ENCODE measurements at places on chromosomes 2 and 18.

DNA sequence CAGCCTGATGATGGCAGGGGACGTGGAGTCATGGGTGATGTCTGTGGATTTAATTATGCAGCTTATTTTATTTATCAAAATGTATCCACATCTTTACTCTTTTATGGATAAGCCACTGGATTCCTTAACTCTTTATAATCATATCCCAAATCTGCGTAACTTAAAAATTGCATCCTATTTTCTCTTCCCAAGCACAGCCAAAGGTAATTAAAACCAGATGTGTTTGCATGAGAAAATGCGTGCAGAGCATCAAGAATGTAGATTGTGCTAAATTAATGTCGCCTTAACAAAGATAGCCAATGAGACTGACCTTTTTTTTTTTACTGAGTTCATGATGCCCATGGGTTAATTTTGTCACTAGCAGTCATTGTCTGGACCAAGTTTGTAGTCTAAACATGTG is 10.0 kb downstream of the SH3RF3 start:
- DNase-seq = no peak

DNA sequence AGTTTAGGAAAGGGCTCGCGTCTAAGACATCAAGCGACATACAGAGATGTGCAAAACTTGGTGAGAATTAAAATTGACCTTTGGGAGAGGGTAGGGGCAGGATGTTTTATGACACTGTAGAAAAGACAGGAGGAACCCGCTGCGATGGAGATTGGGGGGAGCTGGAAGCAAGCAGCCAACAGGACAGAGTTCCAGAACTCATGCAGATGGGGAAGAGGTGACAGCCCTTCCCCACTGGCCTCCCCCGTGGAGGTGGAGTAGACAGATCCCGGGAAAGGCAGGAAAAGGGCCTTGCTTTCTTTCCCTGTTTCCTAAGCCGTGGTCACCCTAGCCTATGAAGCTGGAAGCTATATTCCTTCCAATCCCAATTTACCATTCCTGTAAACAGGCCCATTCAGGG is 39.1 kb downstream of the ANO7 start:
- DNase-seq = no peak

DNA sequence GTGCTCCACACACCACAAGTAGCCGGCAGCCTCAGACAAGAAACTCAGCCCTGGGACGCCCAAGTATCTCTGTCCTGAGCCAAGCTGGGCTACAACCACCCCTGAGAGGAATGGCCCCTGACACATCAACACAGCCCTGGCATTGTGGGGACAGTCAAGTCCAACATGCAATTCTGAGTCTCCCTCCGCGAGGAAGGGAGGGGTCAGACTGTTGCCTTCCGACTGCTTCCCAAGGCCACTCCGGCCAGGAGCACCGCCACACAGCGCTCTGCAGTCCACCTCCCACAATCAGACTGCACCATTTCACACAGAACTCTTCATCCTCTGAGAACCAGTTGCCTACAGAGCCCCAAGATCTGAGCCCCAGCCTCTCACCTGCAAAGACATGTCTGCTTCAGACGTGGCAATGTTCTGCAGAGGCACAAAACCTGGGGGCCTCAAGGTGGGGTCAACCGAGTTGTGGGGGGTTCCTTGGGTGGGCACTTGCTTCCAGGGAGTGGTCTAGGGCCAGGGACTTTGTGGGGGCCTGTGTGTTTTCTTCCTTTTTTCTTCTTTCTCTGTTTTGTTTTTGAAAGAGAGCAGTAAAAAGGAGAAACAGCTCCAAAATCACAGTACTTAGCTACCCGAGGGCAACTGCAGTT is 76.7 kb upstream of the SALL3 start:
- no peak for DNase-seq

DNA sequence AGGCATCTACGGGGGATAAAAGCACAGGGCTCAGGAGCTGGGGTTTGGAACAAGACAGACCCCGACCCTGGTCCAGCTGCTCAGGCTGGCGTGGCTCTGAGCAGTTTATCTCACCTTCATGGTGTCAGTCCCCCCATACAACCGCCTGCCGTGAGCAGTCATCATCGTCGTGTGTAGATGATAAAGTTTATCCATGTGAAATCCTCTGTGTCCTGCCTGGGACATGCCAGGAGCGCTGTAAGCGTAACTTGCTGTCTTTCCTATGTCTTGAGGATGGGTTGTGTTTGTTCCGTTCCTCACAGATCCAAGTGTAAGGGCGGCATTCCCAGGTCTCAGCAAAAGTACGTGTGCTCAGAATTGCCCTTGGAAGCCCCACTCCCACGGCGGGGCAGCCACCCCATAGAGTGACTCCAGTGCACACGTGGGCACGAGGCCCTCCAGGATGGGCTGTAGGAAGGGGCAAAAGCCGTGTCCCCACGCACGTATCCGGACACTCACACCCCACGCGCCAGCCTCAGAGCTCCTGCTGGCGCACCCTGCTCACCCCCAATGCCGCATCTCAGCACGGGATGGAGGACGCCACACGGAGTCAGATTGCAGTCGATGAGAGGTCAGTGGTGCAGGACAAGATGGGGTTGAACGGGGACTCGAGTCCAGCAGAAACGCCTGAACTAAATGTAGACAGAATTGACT is 50.9 kb downstream of the ADI1 start:
- DNase-seq = no peak

GRCh38 chr18:35605686-35606417 is 24.3 kb downstream of the GALNT1 start:
- no peak for DNase-seq

GRCh38 chr2:65370387-65371073 is 61.9 kb downstream of the SPRED2 start:
- no peak for DNase-seq

DNA sequence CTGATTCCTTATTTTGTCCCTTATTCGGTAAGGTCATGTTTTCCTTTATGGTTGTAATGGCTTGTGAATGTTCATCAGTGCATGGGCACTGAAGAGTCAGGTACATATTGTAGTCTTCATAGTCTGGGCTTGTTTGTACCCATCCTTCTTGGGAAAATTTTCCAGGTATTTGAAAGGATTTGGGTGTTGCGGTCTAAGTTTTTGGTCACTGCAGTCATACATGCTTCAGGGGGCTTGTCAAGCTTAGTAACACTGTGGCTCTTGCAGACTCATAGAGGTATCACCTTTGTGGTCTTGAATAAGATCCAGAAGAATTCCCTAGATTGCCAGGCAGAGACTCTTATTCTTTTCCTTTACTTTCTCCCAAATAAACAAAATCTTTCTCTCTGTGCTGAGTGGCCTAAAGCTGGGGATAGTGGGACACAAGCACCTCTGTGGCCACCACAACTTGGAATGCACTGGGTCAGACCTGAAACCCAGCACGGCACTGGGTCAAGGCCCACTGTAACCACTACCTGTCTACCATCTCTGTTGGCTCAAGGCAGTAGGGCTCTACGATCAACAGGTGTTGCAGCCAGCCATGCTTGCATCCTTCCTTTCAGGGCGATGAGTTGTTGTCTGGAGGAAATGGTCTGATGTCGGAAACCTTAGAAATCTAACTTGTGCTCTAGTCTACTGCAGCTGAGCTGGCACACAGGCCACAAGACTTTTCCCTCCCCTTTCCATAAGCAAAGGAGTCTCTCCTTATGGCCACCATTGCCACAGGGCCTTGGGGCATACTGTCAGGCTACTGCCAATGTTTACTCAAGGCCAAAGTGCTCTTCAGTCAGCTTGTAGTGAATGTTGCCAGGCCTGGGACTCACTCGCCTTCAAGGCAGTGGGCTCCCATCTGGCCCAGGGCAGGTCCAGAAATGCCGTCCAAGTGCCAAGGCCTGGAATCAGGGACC is 21.5 kb downstream of the IL1RN start:
- DNase-seq = no peak

DNA sequence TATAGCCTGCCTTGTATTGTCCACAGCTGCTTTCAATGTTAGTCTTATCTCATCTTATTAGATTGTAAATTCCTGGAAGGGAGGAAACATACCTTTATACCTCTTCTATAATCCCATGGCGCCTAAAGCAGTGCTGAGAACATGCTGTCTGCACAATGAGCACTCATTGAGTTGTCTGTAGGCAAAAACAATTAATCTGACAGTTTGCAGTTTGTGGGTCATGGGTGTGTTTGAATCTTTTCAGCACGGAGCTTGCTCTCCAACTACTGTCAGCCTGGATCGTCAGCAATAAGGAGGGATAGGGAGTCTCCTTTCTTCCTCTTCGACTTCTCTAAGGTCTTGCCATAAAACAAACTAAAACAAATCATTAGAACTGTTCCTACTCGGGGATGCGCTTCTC is 26.5 kb upstream of the GREB1L start:
- DNase-seq = no peak

DNA sequence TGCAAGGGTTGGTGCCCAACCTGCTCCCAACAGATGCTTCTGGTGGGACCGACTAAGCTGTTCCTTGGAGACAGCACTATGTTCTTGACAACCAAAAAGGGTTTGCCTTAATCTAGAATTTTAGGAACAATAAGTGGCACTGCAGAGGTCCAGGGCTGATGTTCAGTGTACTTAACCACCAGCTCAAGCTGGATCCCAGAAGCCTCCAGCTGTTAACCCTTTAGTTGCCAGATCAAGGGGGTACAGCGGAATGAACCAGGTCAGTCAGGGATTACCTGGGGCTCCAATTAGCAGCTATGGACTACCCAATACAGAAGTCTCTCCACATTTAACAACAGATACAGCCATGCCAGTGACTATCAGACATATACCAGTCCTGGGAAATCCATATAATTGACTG is 3.5 kb downstream of the GPR75 start:
- no peak for DNase-seq

- DNase-seq = no peak
These were observed 901.0 kb downstream of the CCDC85A start for GRCh38 chr2:57084697-57085281.

GRCh38 chr2:208315081-208315788 is 49.2 kb downstream of the PIKFYVE start:
- DNase-seq = no peak

DNA sequence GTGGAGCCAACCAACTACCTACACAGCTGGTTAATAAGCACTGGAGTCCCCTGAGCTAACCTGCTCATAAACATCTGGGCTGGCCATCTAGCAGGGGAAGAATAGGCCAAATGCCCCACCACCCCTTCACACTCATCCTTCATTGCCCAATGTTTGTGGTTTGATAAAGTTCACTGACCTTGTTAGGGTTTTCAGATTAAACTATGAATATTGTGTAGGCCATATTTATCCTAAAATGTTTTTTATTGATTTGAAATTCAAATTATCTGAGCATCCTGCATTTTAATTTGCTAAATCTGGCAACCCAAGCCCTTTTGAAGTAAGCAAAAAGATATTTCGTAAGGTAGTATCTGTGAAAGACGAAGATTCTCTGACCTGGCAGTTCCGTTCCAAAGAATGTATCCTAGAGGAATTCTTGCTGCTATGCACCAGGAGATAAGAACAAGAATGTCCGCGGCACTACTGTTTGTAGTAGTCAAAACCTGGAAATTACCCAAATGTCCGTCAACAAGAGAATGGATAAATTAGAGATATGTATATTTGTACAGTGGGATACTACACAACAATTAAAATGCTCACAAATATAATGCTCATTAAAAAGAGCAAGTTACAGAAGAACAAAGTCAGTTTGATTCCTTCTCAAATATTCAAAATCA is 5.8 kb upstream of the TLK1 start:
- no peak for DNase-seq

- no peak for DNase-seq
These were observed 32.6 kb upstream of the SPAG16 start for GRCh38 chr2:213251618-213252017.

- DNase-seq = no peak
These were observed 11.0 kb upstream of the OSR1 start for GRCh38 chr2:19369341-19369955.

GRCh38 chr2:67600946-67601345 is 203.8 kb downstream of the ETAA1 start:
- no peak for DNase-seq

DNA sequence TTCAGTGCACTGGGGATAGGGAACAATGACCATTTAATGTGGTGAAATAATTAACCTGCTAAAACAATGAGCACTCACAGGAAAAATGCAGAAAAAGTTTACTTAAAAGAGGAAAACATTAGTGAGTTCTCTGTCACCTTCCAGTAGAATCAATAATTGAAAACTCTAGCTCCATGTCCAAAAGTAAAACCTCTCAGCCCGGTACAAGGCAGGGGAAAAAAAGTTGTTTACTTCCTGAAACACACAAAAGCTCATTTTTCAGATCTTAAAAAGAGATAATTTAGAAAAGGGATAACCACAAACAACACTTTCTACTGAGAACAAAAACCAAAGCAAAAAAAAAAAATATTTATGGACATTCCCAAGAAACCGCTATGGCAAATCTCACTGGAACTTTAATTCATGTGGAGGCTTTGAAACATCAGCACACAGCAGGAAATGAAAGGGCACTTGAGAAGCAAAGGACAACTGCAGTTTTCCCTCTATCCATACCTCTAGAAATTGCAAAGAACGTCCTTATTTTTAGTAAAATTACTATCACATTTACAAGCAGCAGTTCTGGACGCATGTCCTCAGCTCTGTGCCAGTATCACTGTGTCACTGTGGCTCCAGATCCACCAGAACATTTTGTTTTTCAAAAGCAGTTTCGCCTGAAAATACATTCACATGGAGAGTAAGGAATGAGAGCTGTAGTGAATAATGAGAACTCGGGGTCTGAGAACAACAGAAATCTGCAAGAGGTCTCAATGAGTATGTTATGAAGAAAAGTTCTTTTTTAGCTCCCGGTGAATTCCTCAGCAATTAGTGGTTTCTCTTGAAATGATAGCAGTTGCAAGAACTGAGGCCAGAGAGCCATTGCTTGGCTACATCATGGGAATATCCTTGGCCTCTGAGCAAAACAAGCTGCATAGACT is 44.7 kb upstream of the DNAH7 start:
- DNase-seq = no peak

DNA sequence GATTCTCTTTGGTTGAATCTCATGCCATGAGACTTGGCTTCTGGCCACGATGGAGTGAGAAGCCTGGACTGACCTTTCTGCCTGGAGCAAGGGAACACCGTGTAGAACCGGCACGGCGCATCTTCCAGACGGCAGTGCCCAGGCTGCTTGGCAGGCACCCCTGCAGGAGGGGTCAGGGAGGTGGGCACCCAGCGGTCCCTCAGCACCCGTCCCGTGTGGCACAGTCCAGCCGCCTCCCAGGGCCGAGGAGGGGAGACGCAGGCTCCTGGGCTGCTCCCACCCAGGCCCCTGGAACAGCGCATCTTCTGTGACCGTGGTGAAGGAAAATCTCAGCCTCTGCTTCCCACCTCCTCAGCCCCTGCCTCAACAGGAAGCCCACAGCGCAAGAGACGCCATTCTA is 95.7 kb downstream of the CMPK2 start:
- DNase-seq = no peak

GRCh38 chr2:79129260-79129659 is 9.0 kb downstream of the REG1A start:
- DNase-seq = no peak

DNA sequence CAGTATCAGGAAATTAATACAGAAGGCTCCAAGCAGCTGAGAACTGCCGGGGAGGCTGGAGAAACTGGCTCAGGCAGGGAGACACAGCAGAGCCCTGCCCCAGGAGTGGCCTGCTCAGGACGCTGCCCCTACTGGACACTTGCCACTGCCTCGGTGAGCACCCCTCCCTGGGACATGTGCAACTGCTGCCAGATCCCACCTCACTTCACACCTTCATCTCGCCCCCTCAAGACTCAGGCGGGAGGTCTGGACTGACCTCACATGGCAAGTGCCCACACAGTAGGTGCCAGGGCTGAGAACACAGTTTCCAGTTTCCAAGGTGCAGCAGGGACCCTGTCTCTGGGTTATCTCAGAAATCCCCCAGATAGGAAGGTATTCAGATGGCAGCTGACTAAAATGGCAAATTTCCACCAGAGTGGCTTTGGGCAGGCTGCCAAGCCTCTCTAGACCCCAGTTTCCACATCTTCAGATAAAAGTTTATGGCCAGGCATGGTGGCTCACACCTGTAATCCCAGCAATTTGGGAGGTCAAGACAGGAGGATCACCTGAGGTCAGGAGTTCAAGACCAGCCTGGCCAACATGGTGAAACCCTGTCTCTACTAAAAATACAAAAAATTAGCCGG is 33.7 kb upstream of the LBH start:
- no peak for DNase-seq
